ENCODE measurements at places on chromosomes 2 and 18. TPM values are rescaled to one million over a fixed set of nuclear protein-coding genes. Genes with fewer than 3 reads are reported as not detected.

- DNase-seq, result no peak
Observed at GRCh38 chr18:26477828-26478466, 70.4 kb downstream of the KCTD1 start.

Gene DNAJC5G
- total RNA-seq, result not detected

DNA sequence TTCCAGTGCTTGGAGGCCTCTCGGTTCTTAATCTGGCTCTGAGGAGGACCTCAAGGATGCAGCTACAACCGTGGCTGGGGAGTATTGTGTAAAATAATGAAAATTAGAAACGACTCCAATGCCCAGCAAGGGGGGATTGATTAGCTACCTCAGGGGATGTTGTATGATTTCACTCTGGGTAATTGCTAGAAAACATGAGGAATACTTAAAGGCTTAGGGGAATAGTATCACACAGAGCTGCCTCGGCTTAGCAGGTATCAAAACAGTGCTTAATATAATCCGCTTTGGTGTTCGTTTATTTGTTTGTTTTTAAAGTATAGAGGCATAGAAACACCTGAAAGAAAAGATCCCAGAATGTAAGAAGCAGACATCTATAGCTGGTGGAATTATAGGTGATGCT, 102.5 kb downstream of the INHBB start:
- DNase-seq, result no peak

GRCh38 chr2:155730804-155731203, 601.7 kb downstream of the NR4A2 start:
- DNase-seq, result no peak

DNA sequence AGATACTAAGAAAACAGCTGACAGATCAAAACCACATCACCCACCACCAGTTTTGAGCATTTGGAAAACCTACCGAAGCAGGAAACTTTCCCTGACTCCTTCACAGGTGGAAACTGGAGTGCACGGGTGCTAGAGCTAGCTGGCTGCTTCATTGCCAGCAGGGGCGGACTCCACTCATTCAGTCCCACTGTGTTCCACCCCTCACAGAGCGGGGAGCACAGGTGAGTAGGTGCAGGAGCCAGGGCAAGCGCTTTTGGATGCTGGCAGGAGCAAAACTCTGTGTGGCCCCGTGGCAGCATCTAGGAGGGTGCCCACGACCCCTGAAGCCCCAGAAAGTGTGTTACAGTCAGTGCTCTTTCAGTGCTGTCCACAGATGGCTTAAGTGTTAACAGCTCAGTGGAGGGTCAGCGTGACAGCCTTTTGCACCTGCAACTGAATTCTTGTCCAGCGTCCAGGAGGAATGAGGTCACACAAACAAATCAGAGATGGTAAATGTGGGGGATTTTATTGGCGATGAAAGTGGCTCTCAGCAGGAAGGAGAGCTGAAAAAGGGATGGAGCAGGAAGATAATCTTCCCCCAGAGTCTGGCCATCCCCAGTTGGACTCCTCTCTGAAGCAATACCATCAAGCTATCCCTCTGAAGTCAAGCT, 71.1 kb downstream of the TMEM163 start:
- no peak for DNase-seq

Gene SRBD1
- total RNA-seq, result 15.7 TPM

DNA sequence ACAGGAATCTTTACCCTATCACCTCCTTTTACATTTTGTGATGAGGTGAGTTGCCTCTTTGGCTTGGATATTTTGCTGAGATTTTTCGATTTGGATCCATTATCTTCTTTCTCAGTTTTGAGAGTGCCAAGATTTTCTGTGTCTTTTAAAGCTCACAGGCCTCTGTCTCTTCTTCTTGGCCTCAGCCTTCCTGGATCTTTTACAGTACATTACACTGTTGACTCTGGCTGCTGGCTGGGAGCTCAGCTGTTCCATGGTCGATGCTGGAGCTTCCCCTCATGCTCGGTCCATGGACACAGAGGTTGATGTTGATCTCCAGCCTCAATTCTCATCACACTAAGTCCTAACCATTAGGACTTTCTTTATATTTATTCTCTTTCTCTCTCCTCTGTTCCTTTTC, 332.8 kb upstream of the UBE2E3 start:
- DNase-seq, result peak; percentile 40

DNA sequence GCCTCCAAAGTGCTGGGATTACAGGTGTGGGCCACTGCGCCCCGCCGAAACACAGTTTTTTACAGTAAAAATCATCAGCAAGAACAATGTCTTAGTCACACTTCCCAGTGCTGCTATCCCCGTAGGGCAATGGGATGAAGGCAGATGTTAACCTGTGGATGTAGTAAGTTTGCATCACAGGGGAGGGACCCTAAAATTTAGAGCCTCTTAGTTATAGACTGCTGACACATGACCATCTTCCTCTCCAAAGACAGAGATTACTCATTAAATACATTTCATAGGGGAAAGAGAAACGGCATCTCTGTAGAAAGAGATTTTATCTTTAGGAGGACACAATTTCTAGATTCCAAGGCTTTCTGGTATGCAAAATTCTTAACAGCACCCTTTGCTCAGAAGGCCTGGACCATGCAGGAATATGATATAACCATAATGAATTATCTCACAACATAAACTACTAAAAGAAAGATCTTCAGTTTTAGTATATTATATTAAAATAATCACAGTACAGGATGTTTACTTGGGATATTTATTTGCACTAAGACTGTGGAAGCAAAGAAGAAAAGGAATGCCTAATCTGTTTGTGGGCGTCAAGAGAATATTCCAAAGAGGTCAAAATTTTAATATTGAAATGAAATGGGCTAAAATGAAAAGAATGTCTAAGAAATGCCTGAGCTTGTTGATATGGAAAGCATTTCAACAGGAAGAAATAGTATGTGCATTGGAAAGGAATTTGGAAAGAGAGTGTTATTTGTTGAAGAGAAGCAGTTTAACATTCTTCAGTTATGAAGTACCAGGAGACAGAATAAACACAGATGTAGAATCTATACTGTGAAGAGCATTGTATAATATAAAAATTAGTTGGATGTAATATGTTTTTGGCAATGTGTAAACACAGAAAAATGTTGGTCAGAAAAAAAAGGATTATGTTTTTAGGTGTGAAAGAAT, 1228.3 kb upstream of the CHAC2 start:
- peak; percentile 25 for DNase-seq

GRCh38 chr2:9124231-9124741, 82.3 kb upstream of the ASAP2 start:
- no peak for DNase-seq

Gene TEX44
- total RNA-seq, result not detected

Gene IMPACT
- 48.3 TPM for total RNA-seq

- DNase-seq, result no peak
Observed at GRCh38 chr2:60488291-60488690, 65.2 kb downstream of the BCL11A start.

- no peak for DNase-seq
Observed at GRCh38 chr2:226189061-226189460, 610.6 kb downstream of the IRS1 start.

DNA sequence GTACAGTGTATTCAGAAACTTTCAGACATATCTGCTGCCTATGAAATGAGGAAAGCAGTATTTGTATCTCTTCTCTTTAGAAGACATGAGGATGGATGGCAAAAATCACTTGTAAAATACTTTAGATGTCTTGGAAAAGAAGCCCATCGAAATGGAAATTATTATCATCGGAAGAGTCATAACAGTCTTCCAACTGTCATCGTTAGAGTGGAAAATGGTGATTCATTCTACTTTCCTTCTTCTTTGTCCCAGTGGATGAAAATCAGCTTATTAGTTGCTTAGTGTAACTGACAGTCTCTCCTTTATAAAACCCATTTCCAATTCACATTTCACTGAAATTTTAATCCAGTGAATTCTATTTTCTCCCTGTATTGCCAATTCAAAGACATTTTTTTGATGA, 1323.7 kb upstream of the PIK3C3 start:
- no peak for DNase-seq

Gene MREG
- total RNA-seq, result 2.8 TPM

Gene LOXL3
- total RNA-seq, result 11.9 TPM

Gene PREPL
- 31.3 TPM for total RNA-seq

DNA sequence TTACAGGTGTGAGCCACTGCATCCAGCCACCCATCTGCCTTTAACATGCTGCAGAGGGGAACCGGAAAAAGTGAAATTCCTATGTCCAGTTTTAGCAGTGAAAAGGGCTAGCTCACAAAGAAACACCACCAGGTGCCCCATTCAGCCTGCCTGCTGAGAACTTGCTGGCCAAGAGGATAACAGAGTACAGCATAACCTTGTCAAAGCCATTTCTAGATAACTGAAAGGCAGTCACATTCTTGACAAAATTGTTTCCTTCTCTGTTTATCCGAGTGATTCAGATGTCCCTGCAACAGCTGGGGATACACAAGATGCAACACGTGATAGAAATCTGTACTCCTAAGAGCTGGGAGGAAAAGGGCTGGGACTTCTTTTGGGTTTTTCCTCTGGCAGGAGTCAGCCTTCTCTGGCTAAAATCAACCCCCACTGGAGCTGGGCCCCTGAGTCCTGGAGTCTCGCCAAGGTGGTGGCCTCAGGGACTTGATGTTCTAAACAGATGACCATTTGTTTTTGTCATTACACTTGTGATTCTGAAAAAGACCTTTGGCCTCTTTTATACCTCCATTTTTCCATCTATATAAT, 505.4 kb downstream of the BCL11A start:
- DNase-seq, result no peak

Gene RAPGEF4
- total RNA-seq, result 1.3 TPM

Gene LCT
- total RNA-seq, result not detected

DNA sequence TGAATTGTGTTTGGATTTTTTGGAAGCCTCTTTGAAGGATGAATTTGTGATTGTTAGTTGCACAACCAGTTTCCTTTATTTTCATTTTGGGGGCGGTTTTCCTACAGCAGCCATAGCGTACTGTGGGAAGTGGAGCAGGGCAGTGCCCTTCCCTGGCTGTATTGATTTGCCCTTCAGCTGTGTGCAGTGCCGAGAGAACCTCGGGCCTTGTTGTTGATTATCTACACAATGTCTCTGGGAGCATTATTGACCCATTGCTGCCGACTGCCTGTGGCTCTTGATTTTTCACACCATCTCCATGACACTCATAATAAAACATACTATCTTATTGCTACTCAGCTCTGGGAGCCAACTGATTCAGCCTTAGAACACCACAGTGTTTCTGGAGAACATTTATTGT, 162.2 kb upstream of the BOD1L2 start:
- no peak for DNase-seq

Gene FBXO41
- 0.18 TPM for total RNA-seq

GRCh38 chr2:227890495-227891079, 19.2 kb downstream of the DAW1 start:
- peak; percentile 82 for DNase-seq

Gene SMYD1
- total RNA-seq, result not detected

Gene RAB6C
- total RNA-seq, result not detected

- DNase-seq, result no peak
Observed at GRCh38 chr18:49734836-49735235, 78.5 kb downstream of the ACAA2 start.

- peak; percentile 69 for DNase-seq
Observed at GRCh38 chr2:160493227-160494028, at the start of gene RBMS1. TSS of gene RBMS1 (minus strand) at chr2:160493807. CDS start at chr2:160493363, 444 bp downstream.

DNA sequence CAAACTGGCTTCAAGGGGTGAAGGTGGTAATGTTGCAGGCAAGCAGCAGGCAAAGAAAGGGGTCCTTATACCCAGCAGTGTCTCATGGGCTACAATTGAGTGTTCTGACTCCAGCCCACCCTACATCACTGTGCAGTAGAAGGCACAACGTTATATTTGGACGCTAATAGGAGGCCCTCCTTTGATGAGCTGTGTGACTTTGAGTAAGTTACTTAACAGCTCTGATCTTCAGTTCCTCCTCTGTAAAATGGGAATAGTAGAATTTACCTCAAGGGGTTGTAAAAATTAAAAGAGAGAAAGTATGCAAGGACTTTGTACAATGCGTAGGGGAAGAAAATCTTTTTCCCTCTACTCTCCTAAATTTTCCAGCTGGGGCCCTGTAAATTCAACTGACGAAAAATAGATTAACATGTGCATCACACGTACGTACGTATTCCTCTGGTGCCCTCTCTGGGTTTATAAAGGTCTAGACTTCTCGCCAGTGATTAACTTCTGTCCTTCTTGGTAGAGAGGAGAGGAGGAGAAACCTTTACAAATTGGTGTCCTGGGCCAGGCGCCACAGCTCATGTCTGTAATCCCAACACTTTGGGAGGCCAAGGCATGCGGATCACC, 57.6 kb upstream of the REL start:
- no peak for DNase-seq

All from fibroblast of the aortic adventitia (primary cell).